Activated naive CD4-positive, alpha-beta T cell treated with anti-CD3 and anti-CD28 coated beads, Interleukin-2, amount 10 ng/mL, durations not matched to agents 7 days and 5 days (primary cell): ENCODE measurements at places on chromosomes 1 and 21.

- no peak overlapping the region for H3K27ac ChIP-seq
- no peak for DNase-seq
- H3K4me1 ChIP-seq = no peaks in the 10 kb centered on the region
- no peaks in the 10 kb centered on the region for H3K27me3 ChIP-seq
Measured at GRCh38 chr1:191674626-191675179, 483.6 kb upstream of the RGS18 start.

DNA sequence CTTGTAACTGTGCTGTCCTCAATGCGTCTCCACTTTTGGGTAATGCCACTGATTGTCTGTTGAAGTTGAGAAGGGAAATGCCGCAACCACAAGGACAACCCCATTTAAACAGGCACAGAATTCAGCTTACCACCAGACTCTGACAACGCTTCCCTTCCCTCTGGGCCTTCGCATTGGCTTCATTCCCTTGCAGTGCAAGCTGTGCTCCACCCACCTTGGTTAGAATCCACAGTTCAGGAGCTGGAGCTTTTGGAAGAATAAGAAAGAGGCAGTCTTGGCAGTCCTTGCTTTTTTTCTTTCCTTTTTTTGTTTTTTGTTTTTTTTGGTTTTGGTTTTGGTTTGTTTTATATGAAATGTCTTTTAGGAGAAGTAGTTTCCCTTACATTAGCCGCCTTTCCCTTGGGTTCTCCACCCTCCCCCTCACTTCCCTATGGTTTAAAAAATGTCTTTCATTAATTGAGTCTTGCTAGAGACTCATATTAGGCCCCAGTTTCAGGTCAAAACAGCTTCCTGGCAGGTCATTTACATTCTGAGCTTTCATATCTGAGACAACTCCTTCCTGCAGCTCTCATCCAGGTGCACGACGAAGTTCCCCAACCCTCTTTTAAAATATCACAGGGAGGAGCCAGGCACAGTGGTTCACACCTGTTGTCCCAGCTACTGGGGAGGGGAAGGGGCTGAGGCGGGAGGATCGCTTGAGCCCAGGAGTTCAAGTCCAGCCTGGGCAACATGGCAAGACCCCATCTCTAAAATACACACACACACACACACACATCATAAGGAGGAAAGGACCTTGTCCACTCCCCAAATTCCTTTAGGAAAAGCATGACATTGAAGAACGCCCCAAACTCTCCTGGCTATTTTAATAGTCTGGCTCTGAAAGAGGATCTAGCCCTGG is 20.7 kb upstream of the LAX1 start:
- peak overlapping the region; percentile 56 for H3K4me3 ChIP-seq
- peak; percentile 45 for DNase-seq
- peaks cover 26% of the 10 kb centered on the region for H3K4me1 ChIP-seq

DNA sequence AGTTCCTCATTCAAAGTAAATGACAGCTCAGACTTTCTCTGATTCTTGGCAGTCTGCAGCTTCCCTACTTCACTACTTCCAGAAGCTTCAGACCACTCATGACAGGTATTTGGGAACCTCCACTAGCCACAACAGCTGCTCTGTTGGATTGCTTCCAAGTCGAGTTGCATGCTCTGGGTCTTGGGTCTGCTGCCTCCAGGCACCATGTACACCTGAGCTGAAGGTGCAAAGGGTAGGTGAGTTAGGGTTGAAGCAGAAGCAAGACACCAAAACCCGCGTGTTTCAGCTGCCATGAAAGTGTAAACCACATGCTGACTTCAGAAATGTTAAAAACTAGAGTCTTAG is 62.7 kb downstream of the ZNF684 start:
- peaks cover 25% of the 10 kb centered on the region for H3K27me3 ChIP-seq
- H3K36me3 ChIP-seq = no peaks in the 10 kb centered on the region
- no peak overlapping the region for H3K4me3 ChIP-seq
- no peak overlapping the region for H3K27ac ChIP-seq
- no peak for DNase-seq

DNA sequence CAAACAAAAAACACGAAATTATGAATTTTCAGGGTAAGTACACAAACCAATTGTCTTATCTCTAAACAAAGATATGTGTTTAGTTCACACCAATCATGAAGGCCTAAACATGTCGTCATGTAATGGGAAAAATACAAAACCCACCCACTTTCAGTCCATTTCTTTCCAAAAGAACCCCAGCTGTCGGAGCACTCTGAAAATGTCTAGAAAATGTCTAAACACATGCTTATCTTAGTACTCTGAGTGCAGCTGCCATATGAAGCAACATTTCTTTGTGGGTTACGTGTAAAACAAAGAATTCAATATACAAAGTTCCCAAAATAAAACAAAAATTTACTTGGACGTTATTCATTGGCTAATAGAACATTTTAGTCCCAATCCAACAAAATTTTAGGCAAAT is 22.7 kb downstream of the SERBP1 start:
- peaks cover 26% of the 10 kb centered on the region for H3K36me3 ChIP-seq
- no peak overlapping the region for H3K27ac ChIP-seq
- no peak overlapping the region for H3K4me3 ChIP-seq
- DNase-seq = no peak

DNA sequence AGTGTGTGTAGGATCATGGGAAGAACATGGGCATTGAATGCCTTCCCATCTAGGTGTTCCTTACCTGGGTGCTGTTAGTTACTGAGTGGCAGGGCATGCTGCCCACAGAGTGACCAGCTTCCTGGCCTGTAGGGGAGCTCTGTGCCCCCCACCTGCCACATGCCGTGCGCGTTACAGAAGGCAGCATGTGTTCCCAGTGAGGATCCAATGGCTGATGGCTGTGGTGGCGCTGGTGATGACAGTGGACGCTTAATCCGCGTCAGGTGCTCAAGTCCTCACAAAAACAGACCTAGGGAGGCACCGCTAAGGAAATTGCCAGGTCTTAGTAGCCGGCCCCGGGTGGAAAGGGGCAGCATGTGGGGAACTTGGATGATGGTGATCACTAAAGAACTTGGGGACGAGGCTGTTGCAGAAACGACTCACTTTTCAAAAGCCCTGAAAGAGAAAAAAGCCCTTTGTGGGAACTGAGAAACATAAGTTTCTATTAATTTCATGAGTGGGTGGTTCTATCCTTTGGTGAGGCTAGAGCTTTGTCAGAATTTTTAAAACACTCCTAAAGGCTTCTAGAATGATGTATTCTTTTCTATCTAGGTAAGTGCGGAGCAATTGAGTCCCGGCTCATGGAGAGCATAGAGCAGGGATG is 93.2 kb downstream of the PRDM2 start:
- no peak overlapping the region for H3K27ac ChIP-seq
- H3K36me3 ChIP-seq = peaks cover 40% of the 10 kb centered on the region
- no peaks in the 10 kb centered on the region for H3K27me3 ChIP-seq
- H3K4me3 ChIP-seq = no peak overlapping the region

GRCh38 chr1:2515763-2516080 is 10.7 kb downstream of the PANK4 start:
- no peak overlapping the region for H3K27ac ChIP-seq
- no peak for DNase-seq
- peaks cover 35% of the 10 kb centered on the region for H3K36me3 ChIP-seq
- no peak overlapping the region for H3K4me3 ChIP-seq
- no peaks in the 10 kb centered on the region for H3K27me3 ChIP-seq
